ENCODE measurements at places on chromosomes 1 and 21.
A peak's percentile ranks its signal among the peaks of the same experiment; 100 is the strongest.

DNA sequence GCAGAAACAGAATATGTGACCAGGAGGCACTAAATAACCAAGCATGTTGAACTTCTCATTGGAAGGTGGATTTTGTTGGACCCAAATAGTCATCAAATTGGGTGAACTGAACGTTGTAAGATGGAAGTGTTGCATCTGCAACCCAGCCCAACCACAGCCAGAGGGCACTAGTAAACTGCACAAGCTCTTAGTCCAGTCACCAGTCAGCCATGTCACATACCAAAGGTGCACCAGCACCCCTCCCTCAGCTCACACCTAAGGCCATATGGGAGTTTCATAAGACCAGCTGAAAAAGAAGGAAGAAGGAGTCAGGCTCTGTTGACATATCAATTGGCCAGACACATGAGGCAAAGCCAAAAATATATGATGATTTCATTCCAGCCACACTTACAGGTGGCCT lies 481.7 kb upstream of the NR5A2 start:
- no peak for DNase-seq

DNA sequence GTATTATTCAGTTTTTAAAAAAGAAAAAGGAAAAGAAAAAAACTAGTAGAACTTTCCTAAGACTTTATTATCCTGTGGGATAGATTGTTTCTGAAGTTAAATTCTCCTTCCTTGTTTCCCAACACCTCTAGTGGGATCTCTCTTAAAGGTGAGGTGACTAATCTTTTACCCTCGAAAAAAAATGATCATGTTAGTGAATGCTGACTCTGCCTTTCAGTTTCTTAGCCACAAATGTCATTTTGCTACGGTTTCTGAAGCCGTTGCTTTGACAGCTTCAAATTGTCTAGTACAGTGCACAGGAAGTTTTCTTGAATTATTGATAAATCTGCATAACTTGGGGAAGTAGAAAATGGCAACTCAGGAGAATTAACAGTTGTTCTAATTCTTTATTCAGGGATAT lies 13.0 kb upstream of the NEK7 start:
- no peak for DNase-seq

- no peak for DNase-seq
These were observed 15.9 kb upstream of the SLC6A9 start for GRCh38 chr1:44047131-44047530.

GRCh38 chr1:27774654-27775053 lies 1.6 kb downstream of the STX12 start:
- no peak for DNase-seq

DNA sequence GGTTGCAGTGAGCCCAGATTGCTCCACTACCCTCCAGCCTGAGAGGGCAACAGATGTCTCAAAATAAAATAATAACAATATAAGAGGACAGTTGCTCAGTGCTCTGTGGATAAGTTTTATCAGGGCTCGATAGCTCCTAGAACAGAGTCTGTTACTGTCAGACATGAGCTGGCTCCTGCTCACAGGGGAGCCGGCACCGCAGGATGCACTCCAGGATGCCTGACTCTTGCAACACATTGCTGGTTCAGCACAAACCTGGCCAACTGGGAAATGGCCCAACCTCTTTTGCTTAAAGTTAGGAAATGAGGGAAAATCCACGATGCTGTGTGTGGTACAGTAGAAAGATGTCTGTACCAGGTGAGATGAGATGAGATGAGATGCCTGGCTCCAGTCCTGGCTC lies 5.8 kb upstream of the CTSE start:
- no peak for DNase-seq

DNA sequence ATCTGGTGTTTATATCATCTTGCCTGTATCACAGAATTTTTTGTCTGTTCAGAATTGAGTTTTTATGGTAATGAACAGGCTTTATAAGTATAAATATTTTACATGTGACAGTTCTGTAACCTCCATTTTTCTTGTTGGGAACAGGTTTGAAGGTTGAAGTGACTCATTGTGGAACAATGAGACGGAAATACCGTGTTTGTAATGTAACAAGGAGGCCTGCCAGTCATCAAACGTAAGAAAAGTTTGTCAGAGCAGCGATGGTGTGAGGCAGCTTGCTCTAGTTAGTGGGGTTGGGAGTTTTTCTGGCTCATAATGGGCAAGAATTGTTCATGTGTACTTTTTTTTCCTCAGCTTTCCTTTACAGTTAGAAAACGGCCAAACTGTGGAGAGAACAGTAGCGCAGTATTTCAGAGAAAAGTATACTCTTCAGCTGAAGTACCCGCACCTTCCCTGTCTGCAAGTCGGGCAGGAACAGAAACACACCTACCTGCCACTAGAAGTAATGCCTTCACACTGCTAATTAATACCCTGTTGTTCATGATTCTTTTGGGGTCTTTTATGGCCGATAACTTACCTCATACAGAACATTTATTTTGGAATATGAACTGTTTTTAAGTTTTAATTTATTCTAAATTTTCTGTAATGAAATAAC lies 75.2 kb upstream of the TEKT2 start:
- no peak for DNase-seq

GRCh38 chr1:8516793-8517556 lies 199.1 kb downstream of the SLC45A1 start:
- no peak for DNase-seq

DNA sequence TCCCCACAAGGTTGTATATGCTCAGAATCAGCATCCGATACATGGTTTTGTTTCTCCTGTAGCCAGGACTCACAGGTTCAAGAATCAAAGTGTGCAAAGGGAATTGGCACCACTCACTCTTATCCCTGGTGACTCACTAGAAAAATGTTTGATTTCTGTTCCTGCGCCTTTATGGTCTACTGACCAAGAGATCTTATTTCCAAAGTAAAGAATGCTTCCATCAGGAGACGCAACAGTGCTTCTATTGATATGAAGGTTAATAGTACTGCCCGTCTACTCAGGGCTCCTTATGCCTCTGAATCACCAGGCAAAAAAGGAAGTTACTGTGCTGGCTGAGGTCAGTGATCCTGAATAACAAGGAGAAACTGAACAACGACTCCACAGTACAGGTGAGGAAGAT lies 1392.0 kb upstream of the PRMT6 start:
- no peak for DNase-seq

GRCh38 chr1:119884711-119885110 lies 11.6 kb downstream of the ADAM30 start:
- DNase-seq: no peak

DNA sequence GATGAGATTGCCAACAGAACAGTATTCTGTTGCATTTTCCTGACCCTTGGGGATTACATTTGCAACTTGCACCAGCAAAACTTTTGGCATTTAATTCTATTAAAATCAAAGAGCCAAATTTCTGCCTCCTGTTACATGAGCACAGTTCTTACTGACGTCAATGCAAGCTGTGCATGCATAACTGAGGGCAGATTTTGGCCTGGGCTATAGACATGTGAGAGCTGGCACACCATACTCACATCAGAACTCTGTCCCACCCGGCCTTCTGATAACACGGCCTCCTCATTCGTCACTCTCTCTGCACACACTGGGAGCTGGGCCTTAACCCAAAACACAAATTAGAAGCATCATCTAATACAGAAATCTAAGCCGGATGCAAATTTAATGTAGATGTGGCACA lies 31.5 kb downstream of the PAPPA2 start:
- no peak for DNase-seq

DNA sequence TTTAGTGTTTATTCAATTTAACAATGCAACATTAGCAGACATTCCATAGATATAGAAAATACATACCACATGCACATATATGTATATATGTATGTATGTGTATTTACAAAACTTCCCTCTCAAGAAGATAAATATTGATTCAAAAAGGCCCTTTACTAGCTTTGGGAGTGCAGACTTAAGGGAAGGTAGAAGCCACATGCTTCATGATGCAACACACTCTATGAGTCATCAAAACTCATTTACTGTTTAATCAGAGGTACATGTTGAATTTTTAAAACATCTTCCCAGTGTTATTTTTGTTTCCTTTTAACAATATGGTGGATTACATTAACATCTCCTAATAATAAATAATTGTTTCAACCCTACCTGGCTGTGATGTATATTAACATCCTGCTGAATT lies 61.4 kb upstream of the KIRREL1 start:
- DNase-seq: no peak

DNA sequence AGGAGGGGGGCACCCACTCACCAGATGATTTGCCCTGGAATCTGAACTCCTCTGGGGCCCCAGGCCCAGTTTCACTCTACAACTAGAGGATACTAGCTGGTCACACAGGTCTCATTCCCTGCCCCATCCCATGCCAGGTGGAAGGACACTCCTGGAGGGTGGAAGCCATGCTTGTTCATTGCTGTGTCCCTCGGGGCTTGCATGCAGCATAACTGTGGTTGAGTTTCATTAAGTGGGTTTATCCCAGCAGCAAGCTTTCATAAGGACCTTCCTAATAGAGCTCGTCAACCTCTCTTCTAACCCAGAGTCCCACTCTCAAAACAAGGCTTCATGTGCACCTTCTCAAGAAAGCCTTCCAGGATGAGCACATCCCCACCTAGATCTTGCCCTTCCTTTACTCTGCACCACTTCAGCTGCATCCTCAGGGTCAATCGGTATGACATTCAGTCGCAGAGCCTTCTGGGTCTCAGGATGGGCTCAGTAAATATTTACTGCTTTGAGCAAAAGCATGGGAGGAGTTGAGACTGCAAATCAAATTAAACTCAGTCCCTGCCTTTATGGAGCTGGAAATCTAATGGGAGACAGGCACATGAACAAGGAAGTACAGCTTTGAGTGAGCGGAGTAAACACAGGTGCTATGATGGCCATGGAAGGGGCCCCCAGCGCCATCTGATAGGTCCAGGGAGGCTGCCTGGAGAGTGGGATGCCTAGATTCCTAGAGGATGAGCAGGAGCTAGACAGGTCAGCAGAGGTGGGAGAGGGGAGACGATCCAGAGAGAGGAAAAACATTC lies 32.3 kb downstream of the LAMB3 start:
- DNase-seq: no peak

DNA sequence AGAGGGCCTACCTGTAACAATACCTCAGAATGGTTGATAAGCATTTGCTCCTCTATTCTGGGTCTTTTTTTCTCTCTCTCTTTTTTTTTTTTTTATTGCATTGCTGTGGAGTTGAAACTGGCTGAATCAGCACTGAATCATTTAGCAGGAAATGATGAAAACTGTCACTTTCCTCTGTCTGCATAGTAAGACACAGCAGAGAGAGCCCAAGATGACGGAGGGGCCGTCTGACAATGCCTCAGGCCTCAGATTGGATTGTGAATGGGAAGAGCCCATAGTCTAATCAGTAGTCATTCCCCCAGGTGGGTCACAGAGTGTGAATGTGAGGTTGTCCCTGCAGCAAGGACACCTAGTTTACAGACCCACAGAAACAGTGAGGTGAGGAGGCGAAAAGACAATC lies 193.2 kb upstream of the PLXNA2 start:
- no peak for DNase-seq

GRCh38 chr1:69167876-69168275 lies 399.8 kb upstream of the LRRC7 start:
- no peak for DNase-seq

GRCh38 chr21:43892984-43893535 lies 28.0 kb downstream of the AGPAT3 start:
- no peak for DNase-seq

DNA sequence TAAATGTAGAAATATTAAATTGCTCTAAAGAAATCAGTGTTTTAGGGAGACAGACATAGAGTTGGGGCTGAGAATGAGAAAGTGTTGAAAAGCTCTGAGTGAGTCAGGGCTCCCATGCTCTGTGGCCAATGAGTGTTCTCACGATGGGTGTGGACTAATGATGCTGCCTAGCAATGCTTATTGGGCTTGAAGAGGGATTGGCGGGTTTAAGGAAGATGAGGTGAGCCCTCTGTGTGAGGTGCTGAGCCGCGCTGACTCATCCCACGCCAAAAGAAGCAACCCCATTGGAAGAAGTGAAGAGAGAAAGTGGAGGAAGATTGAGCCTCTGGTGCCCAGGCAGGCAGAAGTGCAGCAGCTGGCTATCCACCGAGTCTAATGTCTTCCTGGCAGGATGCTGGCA lies 65.1 kb upstream of the DPT start:
- no peak for DNase-seq

DNA sequence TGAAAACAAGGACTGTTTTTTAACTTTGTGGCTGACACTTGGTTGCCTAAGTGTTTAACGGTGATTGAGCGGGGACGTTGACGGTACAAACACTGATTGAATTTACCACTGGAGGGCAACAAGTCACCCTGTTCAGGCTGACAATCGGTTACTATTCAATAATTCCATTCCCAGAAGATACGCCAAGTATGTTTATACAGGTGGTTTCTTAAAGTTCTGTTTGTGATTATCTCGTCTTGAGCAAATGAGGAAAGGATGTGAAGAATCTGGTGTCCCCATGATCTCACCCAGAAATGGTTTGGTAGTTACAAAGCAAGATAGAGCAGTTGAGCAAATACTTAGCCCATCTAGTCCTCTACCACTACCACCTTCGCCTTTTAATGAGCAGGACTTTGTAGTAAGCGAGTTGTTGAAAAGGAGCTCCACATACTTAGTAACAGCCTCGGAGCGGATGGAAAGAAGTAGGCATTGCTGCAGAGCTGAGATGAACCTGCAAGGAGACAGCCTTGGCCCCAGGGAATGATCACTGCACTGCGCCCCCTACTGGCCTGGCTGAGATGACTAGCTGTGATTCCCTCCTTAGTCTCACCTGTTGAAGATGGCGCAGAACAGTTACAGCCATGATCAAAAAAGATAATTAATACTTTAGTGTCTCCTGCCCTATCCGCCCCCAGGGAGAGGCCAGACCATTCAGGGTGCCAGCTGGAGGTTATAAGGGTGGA lies 36.3 kb downstream of the IFNAR1 start:
- DNase-seq: peak; percentile 92

DNA sequence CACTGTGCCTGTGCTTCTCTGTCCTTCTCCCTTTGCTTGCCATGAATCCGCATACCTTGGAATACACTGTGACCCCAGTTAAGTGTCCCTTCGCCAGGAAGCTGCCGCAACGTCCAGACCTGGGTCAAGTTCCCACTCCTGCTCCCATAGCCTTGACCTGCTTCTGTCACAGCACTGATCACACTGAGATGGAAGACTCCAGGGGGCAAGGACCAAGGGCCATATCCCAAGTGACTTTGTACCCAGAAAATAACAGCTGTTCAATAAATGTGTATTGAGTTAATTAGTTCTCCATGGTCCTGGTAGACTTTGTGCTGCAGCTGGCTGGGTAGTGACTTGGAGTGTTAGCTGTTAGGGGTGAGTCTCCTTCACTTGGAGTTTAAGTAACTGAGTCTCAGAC lies 25.8 kb downstream of the SLC5A9 start:
- DNase-seq: no peak

- DNase-seq: no peak
These were observed 19.7 kb upstream of the EPS8L3 start for GRCh38 chr1:109783436-109783835.

GRCh38 chr1:53078333-53079101 lies 16.5 kb downstream of the PODN start:
- no peak for DNase-seq

Data from stimulated activated CD4-positive, alpha-beta T cell treated with anti-CD3 and anti-CD28 coated beads, Interleukin-4, amount 100 ng/mL, for 1 hour (primary cell).